Activated CD4-positive, CD25-positive, alpha-beta regulatory T cell treated with anti-CD3 and anti-CD28 coated beads, Interleukin-2, amount 50 U/mL, for 24 hours (primary cell): ENCODE measurements at places on chromosomes 7 and 10.

DNA sequence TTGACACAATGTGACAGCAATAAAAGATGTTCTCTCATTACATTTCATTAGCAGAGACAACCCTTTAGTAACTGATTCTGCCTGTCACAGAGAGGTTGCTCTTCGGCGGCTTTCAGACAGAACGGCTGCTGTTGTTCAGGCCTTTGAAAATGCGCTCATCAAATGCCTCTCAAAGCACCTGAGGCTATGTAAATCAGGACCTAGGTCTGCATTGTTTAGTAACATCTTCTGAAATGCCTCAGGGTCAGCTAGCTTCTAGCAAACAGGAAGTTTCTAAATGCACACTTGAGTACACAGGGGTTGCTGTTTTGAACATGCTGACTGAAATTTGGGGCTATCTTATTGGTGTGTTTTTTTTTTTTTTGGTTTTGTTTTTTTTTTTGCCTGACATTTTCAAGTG, 143.3 kb upstream of the DKK1 start:
- ATAC-seq = no peak

- no peak for ATAC-seq
These were observed 49.0 kb downstream of the ADD3 start for GRCh38 chr10:110056822-110057221.

GRCh38 chr10:121527690-121528089, 70.6 kb downstream of the FGFR2 start:
- no peak for ATAC-seq

- ATAC-seq = peak; percentile 78
These were observed 37.2 kb upstream of the OPTN start for GRCh38 chr10:13062803-13063202.

- no peak for ATAC-seq
These were observed 110.1 kb upstream of the KIF5B start for GRCh38 chr10:32166365-32166764.

GRCh38 chr7:142442396-142442795, 184.5 kb upstream of the PRSS58 start:
- ATAC-seq = no peak

DNA sequence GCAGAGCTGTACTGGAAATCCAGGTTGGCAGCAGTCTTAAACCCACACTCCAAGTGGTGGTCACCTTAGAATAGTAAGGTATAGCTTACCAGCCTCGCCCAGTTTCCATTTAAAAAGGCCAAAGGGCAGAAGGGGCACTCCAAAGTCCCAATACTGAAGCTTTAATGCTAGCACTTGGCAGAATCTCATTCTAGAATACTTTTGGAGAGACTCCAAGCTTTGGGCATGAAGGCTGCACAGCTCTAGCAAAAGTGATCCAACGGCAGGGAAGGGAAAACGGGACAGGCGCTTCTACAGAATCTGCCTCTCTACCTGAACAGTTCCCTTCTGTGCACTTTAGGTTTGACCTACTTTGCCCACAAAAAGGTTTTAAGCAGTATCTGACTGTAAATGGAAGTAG, 19.7 kb downstream of the SMURF1 start:
- no peak for ATAC-seq

- ATAC-seq = no peak
These were observed 68.6 kb upstream of the PPP2R2D start for GRCh38 chr10:131832056-131832685.

DNA sequence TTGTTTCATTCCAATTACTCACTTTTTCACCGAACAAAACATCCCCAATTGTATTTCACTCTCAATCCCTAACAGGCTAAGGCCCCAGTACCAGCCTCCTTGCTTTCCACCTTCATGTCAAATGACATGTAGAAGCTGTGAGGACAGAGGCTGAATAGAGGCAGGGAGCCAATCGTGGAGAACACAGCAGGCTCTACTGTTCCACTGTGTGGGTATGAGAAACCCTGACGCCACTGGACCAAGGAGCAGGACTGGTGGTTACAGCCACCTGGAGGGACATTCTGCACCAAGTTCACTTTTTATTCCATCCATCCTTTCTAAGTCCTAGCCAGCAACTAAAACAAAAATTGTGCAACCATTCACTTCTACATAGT, 502.8 kb downstream of the SORCS1 start:
- no peak for ATAC-seq

DNA sequence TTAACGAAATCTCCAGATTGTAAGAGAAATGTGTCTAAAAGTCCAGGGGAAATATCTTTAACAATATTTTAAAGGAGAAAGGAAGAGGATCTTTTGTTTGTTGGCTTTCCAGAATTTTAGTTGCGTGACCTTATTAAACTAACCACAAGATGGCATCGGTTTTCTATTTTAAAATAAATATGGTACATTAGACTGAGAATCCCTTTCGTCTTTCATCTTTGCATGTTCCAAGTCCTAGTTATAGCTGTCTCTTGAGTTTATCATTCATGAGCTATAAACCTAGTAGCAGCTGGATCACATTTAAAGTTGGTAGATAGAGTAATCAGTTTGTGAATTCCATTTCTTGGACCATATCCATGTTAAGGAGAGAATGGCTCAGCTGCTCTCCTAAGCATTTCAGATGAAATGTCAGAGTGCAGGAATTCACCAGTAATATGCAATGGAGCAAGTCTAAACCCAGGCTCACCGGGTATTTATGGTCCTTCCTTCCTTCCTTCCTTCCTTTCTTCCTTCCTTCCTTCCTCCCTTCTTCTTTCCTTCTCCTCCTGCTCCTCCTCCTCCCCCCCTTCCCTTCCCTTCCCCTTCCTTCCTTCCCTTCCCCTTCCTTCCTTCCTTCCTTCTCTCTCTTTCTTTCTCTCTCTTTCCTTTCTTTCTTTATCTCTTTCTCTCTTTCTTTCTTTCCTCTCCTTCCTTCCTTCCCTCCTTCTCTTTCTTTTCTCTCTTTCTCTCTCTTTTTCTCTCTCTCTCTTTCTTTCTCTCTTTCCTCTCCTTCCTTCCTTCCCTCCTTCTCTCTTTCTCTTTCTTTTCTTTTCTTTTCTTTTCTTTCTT, 57.8 kb upstream of the RAB18 start:
- no peak for ATAC-seq

DNA sequence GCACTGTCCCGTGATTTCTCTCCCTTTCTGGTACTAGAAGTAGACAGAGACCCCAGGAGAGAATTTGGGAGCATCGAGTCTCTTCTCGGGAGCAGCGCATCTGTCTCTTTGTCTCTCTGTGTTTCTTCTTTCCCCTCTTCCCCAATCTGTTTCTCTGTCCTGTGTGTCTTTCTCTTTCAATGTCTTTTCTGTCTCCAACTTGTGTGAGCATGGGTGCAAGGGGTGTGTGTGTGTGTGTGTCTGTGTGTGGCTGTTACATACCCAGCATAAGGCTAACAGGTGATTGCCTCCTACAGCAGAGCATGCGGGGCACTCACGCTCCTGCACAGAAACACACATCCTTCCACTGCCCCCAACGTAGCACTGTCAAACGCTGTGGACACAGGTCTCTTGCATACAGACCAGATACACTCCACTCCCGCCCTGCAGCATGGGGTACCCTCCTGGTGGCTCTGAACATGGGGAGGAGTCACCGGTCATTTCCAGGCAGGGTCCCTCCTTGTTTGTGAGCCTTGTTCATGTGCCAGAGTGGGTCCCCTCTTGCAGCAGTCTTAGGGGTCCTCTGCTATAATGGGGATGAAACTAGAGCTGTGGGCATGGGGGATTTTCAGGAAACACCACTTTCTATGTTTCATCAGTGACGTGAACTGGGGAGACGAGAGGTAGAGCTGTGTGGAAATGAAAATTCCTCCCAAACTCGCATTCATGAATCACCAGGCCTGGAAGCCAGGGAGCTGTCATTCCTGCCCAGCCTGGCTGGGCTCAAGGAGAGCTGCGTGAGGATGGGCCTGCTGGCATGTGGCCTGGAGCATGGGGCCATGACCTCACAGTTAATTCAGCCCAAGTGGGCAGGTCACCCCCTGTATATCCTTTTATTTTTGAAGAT, 980 bp downstream of the ADAMTS14 start:
- ATAC-seq = no peak

DNA sequence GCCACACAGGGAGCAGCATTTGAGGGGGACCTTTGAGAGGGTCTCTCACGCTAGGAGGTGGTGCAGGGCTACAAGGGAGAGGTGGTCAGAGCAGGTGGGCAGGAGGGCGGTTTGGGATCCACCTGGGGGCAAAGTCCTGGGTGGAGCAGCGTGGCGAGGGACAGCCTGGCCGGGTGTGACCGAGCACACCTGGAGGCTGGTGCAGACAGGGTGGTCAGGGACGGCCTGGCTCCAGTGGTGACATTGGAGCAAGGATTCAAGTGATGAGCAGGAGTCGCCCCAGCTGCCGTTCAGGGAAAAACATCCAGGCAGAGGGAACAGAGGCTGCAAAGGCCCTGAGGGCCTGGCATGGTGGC, 36.0 kb downstream of the CLIP2 start:
- no peak for ATAC-seq

DNA sequence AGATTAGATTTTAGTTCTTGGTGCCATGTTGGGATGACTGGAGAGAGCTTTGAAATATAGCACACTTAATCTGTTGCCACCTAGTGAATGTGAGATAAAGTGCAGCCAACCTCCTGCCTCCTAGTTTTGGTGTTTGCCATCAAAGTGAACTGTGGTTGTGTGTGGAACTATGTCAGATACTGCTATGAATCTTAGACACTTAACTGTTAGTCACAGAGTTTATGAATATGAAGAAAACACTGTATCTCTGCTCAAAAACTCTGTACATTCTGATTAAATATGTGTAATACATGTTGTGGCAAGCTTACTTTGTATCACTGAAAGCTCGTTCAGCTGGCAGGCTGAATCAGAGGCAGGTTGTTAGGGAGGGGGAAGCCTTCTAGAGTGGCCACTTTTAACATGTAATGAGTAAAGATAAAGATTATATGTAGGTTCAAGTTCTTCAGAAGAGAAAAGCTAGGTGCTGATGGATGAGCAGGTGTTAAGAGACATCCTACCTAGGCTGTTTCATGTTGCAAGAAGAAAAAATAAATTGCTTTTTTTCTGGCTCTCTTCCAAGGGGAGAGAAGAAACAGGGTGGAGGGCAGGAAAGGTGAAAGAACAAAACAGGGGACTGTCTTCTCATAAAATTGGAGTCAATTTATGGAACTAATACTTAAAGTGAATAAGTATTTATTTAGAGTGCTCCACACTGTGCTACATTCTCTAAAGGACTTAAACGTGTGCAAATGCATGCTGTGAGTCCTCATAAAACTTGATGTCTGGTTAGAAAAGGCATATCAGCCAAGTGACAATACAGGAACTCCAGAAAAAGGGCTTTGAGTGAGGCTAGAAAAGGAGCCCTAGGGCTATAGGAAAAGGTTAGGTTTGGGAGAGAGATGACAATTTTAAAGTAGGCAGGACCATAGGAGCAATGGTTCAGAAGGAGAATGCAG, 14.1 kb upstream of the LAMB1 start:
- ATAC-seq = peak; percentile 54

DNA sequence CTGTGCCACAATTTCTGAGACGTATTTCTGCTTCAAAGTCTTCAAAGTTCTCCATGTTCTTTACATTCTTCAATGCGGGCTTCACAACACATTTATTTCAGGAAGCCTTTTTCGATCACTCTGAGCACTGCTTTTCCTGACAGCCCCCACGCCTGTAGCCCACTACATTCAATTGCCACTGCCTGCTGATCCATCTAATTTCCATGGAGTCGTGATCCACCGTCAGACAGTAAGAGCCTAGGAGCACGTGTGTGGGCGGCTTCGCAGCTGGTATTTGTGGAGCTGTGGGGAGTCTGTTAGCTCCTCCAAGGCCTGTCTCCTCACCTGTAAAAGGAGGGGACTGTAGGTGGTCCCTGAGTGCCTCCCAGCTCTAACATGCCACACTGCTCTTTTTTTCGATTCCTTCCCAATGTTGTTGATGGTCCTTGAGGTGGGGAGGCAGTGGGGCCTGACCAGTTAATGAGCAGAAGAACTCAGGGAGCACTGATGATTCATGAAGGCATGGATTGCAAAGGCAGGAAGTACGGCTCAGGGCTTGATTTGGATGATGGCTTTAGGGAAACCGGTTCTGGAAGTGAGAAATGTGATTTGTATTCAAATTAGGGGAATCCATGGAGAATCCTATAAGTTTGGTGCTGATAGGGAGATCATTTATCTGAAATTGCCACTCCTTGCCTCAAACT, 401.1 kb upstream of the PODXL start:
- ATAC-seq = no peak

DNA sequence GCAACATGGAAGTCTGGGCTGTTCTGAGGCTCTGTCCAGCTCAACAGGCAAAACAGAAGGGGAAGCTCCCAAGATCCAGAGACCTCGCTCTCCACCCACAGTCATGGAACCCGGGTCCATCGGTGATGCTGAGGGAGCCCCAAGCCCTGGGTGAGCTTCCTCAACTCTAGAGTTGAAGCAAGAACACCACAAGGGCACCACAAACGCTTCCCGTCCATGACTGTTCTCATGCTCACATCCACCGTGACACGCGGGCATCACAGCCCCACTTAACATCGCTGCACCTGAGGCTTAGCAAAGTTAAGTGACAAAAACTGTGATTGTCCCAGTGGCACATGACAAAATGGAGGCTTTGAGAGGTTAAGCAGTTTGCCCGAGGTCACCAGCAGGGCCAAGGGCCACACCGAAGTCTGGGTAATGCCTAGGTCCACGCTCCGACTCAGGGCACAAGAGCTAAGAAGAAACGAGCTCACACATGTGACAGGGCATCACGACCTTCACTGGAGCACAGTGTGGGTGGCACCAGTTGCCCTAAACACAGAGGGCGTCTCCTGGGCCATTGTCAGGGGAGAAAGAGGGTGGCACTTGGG, 110.6 kb downstream of the OAT start:
- ATAC-seq = no peak

- peak; percentile 82 for ATAC-seq
These were observed 685 bp downstream of the LUC7L2 start for GRCh38 chr7:139360210-139360947.

- ATAC-seq = no peak
These were observed 31.3 kb downstream of the ANXA8 start for GRCh38 chr10:47452495-47453140.

- ATAC-seq = no peak
These were observed 1414.7 kb upstream of the CELF2 start for GRCh38 chr10:9602998-9603397.

- ATAC-seq = no peak
These were observed 161.8 kb upstream of the LAMB4 start for GRCh38 chr7:108291791-108292440.

DNA sequence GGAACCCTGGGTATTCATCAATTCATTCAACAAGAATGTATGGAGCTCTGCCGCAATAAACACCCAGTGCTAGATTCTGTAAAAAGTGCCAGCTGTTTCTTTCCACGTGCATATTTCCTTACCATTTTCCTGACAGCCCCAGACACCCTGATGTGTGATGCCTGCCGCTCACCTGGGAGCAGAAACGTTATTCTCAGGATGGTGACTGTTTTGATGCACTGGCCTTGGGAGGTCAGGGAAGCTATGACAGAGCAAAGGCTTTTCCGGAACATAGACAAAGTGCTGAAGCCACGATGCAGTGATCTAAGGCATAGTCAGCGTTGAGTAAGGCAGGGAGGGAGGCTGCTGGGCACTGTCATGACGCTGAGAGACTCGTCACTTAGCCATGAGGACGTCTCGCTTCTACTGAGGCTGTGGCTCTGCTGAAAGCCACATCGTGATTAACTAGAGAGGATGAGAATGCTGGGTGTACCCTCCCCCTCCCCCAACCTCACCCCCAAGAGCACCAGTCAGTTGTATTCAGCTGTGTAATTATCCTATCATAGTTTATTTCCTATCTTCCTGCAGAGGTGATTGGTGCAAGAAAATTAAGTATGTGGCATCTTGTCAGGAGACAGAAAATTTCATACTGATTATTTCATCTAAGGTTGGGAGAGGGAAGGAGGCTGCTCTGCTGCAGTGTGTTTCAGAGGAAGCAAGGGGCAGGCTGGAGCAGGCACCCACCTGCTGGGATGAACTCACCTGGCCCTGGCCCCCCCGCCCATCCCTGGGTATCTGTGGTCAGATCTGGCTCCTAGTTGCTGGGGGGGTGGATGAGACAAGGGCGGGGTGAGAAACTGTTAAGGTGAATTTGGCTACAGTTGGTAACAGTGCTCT, 48.8 kb upstream of the SMNDC1 start:
- peak; percentile 82 for ATAC-seq
